ENCODE measurements at places on chromosomes 11 and 22.

GRCh38 chr11:3137486-3138177, 27.5 kb downstream of the OSBPL5 start:
- no peak for DNase-seq

DNA sequence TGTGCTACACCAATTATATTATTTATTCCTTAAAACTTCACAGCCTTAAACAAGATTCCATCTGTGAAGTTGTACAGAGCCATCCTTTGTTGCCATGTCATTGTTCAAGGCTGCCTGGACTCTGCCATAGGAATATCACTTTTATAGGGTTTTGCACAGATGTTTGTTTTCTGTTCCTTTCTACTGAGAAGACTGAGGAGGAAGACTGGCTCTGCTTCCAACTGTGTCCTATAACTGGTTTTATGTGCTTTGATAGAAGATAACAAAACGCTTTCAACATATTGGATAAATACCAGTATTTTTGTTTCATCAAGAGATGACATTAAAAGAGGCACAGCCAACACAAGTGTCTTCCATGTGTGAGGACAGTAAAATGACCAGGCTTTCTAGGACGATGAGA, 120.6 kb downstream of the CD44 start:
- DNase-seq = no peak

DNA sequence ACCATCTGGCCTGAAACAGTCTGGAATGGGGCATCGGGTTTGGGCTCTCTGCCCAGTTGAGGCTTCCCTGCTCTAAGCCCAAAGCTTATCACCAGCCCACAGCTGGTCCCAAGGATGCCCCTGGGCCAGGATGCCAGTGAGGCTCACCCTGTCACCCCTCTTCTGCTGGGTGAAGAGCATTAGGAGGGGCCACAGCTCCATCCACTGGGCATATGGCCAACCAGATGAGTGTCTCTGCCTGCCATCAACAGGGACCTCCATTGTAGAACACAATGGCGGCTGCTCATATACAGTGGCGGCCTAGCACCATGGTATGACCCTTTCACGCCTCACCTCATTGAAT, 5.6 kb downstream of the CHST1 start:
- DNase-seq = no peak

DNA sequence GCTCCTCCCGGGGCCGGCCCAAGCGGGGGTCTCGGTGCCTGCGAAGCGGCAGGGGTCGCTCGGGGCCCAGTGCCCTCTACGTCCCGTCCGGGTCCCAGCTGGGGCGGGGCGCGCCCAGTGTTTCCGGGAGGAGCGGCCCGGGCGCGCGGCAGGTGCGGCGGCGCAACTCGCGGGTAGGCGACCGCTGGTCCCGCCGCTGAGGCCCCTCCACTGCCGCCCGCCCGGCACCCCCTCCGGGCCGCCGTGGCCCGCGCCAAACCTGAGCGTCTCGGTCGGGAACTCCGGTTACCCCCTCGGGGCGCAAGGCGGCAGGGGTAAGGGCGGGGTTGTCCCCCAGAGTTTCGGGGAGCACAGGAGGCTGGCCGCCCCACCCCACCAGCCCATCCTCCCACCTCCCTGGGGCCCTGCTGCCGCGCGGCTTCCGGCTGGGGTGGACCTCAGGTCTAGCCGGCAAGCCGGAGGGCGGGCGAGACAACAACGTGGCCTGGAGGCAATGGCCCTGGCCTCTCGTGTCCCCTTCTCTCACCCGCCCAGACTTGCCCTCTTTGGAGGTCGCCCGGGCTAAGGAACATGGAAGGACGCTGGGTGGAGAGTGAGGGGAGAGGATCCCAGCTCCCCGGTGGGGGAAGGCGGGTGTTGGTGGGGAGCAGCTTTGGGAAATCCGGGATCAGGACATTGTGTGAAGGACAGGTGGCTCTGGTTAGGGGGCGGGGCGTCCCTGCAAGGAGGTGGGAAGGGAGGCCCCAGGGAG, 398 bp upstream of the CRACR2B start:
- peak; percentile 65 for DNase-seq

- no peak for DNase-seq
Observed at GRCh38 chr22:28798810-28799605, 1.4 kb downstream of the XBP1 start.

DNA sequence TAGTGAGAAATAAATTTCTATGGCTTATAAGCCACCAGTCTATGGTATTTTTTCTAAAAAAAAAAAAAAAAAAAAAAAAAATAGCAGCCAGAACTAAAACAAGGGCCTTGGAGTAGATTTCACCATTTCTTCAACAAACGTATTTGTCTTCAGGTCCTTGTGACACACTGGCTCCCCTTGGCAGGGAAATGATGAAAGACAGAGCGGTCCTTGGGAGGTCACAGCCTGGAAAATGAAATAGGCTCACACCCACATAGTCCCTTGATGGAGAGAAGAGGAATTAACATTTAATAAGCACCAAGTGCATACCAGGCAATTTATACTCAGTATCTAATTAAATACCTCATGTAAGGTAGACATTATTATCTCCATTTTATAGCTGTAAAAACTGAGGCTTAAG, 25.7 kb upstream of the ACER3 start:
- DNase-seq = no peak
